T-helper 22 cell (primary cell): ENCODE measurements at places on chromosomes 2 and 18.

DNA sequence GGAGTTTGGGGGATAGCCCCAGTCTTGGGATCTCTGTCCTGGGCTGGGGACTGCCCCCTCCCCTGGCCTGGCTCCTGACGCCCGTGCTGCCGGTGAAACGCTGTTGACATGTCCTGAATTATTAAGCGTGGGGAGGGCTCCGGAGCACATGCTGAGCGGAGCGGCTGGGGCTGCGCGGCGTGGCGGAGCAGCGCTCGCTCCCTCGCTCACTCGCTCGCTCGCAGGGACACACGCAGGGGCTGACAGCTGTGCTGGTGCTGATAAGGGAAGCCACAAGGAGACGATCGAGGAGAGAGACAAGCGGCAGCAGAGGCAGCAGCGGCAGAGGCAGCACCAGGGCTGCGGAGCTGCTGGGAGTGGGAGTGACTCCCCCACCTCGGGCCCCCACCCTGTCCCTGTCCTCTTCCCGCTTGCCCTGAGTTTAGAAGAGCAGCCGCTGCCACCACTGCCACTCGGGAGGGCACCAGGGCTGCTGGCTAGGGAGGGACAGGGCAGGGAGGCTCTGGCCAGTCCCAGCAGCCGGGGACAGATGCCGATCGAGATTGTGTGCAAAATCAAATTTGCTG lies at the start of gene ASIC4:
TSS of gene ASIC4 (plus strand) at position 287 of the 566 bp plus-strand sequence. CDS start at position 530, 243 bp downstream.
- no peak for DNase-seq

GRCh38 chr18:75635096-75635495 lies 207.6 kb upstream of the SMIM21 start:
- DNase-seq, result no peak

GRCh38 chr18:59481436-59481835 lies 122.4 kb upstream of the LMAN1 start:
- no peak for DNase-seq

DNA sequence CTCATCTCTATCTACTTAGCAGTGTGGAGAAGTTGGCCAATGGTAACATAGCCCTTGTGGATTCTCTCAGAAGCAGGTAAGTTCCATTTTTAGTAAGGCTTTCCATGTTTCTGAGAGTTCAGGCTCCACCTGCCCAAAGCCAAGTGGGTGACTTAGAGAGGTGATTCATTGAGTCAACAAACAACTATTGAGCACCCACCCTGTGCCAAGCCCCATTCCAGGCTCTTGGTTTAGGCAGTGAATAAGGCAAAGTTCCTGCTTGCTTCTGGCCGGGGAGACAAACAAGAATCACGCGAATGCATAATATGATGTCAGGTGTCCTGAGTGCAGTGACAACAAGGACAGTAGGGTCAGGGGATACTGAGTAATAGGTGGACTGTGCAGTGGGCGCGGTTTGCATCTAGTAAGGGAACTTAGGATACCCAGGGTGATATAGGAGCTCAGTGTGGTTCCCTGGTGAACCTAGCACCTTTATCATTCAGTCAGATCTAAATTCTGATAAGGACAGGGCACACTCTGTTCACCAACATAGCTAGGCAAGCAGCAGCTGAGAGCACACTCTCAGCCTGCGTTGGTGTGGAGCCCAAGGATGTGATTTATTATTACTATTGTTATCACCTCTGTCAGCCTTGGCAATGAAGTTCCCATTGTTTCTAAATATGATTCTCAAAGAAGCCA lies 31.7 kb upstream of the KCTD1 start:
- DNase-seq, result no peak

DNA sequence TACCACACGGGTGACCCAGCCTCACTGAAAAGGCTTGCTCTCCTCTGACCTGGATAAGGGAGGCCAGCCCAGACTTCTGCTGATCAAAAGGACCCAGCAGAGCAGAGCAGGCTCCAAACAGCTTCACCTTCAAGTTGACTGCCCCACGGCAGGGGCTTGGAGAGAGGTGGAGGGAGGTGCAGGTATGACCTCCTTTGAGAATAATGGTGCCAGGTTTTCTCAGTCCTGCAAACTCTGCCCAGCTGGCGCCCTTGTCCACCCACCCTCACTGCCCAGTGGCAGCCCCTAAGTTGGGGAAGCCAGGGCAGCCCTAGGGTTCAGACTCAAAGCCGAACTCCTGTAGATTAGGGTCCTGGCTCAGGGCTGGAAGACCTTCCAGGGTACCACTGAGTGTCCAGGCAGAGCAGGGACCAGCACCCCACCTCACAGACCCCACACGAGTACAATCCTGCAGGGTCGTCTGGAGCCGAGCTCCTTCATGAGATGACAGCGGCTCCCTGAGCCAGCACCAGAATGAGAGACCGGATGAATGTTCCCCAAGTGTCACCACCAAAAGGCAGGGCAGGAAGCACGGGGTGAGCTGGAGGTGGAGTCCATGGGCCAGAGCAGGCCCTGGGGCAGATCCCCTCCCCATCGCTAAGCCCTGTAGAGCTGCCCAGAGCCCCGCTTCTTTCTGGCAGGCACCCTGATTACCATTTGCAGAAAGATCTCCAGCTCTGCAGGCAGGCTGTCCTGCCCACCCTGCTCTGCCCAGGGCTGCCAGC lies 3.6 kb upstream of the GPC1 start:
- DNase-seq, result no peak

- no peak for DNase-seq
Observed at GRCh38 chr2:58207189-58207588, 33.9 kb downstream of the FANCL start.

DNA sequence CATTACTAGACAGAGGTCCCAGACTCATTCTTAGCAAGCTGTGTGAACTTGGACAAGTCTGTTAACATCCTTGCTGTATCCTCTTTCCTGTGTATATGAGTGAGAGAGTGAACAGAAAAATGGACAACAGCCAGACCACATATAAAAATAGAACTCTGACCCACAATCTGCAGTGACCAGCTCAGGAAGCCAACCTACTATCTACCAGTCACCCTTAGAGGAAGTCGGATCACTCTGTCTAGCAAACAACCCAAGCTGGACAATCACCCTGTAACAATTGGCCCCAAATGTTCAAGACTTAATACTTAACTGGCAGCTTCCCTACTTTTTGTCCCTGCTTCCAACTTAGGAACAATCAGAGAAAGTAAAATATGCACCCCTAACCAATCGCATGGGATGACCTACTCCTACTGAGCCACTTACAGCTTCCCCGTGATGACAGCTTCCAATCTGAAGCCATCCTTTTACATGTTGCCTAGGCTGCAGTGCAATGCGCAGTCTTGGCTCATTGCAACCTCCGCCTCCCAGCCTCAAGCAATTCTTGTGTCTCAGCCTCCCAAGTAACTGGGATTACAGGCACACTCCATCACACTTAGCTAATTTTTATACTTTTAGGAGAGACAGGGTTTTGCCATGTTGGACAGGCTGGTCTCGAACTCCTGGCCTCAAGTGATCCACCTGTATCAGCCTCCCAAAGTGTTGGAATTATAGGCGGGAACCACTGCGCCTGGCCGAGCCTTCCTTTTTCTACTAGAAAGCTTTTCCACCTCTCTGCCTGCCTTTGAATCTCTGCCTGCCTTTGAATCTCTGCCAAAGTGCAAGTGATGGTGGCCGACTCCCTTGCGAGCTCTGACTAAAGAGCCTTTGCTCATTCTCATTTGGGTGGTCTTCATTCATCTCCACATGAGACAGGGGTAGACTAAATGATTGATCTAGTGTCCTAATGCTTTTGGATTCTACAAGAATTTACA lies 158.3 kb upstream of the NDUFV2 start:
- DNase-seq, result no peak

GRCh38 chr2:112087346-112088020 lies 32.4 kb downstream of the TMEM87B start:
- no peak for DNase-seq

DNA sequence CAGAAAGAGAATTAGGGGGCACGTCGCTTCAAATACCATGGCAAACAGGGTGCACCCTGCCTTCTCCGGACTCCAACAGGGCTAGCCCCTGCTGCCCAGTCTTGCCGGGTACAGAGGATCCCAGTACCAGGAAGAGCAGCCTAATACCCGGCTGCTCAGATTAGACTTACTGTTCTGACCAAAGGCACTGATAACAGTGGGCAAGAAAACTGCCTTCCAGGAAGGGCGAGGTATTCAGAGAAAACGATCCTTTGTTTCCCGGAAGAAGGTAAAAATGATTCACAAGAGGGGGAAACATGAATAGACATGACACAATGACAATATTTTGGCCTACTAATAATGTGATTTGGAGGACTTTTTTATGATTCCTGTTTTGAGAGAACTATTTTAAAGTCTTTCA lies 99.9 kb downstream of the SS18 start:
- no peak for DNase-seq

DNA sequence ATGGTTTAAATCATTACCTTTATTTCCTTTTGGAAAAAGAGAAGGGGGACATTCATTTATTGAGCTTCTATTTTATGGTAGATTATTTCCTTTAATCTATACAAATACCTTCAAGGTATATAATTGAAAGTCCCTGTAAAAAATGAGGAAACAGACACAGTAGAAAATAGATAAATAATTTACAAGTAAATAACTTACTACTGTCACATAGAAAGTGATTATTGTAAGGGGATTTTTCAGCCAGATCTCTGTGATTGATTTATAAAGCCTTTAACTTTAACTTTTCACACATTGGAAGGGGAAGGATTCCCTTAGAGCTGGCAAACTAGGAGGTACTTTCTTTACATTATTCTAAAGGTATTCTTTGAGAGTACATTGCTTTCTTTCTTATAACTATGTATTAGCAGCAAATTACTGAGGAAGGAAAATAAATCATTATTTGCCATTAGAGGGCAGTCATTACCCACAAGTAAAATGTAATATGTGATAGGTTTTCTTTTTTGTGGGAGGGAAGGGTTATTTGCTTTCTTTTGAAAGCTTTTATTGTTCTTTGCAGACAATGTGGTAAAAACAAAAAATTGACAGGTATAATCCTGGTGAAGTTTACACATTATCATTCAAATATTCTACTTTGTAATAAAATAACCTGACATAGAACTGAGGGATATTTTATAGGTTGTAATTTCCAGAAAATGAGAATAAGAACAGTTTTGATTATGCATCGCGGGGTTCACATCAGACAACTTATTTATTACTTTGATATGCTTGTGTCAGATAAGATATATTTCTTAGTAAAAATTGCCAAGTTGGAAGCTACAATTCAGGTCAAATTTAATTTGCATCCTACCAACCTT lies 24.8 kb upstream of the RPE start:
- no peak for DNase-seq

GRCh38 chr2:202158796-202159195 lies 79.6 kb downstream of the SUMO1 start:
- DNase-seq, result no peak

DNA sequence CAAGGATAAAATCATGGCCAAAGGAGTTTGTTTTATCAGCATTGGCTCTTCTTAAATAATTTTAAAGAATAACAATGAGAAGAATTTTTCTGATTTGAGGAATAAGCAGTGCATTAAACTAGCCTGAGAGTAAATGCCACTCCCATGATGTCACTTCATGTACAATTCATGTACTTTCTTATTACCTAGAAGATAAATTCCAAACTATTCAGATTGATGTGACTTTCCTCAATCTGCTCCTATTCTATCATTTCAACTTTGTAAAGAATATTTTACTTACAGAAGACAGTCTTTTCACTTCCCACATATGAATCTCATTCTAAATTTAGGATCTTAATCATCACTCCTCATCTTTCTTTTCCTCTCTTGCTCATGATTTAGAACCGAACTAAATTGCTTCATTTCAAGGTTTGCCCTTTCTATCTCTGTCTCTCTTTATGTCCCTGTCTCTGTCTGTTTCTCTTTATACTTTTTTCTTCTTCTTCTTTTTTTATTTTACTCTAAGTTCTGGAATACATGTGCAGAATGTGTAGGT lies 1142.0 kb upstream of the PIK3C3 start:
- DNase-seq, result no peak
